Skin of body (tissue), 3 donors: ENCODE measurements at places on chromosomes 7 and 10. TPM values are rescaled to one million over a fixed set of nuclear protein-coding genes. Genes with fewer than 3 reads are reported as not detected.

Gene UNC5B
- 11.2 TPM for total RNA-seq

Gene CFAP46
- total RNA-seq, result 0.39 TPM

DNA sequence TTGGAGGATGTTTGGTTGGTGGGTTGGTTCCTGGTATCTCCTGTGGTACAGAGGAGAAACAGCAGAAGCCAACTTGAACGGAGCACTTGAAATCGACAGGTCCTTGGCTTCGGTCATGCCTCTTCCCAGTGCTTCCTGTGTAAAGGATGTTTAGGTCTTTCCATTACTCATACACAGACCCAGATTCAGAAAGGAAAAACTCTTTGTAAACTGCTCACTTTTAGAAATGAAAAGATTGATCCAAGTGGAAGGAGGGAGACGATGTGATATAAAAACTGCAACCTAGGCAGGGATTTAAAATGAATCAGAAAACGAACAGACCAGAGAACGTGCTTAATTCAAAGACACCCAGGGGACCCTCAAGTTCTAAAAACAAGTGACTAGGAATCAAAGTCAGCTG lies 338.4 kb downstream of the GALNT17 start:
- DNase-seq, result no peak

GRCh38 chr7:7422641-7423040 lies 113.0 kb downstream of the COL28A1 start:
- DNase-seq, result no peak

DNA sequence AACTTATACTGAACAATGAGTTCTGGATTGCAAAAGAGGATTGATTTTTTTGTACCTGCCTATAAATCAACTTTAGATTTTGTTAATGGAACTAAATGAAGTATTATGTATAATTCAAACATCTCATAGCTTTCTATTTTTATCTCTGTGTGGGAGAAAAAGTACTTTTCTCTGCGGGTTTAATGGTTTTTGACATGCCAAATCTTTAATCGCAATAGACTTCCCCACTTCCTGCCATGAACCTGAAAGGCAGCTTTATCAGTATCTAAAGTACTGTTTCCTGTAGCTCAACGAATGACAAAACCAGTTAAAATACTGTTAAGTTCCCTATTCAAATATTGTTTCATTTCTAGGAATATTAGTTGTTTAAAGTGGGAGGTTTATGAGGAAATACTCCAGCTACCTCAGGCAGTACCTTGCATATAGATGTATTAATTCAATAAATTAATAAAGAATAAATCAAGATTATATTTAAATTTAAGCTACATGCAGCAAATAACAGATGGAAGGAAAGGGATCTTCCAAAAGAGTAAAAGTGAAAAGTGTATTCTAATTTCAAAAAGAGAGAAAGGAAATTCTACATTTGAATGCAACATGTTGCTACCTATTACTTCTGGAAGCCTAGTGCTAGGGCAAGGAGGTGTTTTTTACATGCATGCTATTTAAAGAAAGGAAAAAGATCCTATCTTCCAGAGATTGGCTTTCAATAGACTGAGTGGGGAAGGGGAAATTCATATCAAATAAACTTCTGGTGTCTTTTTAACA lies 75.9 kb downstream of the SVOPL start:
- no peak for DNase-seq

DNA sequence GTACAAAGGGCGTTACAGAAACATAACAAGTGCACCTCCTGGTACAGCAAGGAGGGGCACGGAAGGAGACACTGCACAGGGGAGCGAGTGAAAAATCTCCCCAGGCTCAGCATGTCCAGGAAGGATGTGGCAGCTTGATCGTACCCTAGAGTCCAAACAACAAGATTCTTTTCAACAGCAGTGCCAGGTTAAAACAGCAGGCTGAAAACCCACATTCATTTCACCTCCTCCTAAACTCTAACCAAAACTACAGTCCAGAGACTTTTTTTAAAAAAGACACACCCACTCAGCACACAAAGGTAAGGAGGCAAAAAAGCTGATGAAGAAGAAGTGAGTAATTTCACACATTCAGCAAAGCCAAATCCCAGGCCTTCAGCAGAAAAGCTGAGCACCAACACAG lies 138.8 kb downstream of the SFMBT2 start:
- no peak for DNase-seq

DNA sequence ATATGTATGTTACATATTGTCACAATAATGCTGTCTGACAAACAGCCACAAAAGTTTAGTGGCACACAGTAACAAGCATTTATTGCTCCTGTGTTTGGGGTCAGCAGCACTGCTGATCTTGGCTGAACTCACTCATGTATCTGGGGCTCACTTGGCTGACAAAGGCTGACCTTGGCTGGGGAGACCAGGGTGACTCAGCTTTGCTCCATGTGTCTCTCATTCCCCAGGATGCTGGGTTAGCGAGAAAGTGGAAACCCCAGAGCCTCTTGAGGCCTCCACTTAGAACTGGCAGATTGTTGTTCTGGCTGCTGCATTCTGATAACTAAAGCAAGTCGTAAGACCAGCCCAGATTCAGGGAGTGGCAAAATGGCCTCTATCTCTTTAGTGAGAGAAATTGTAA lies 217.3 kb upstream of the HABP2 start:
- peak; percentile 73 for DNase-seq

- no peak for DNase-seq
Measured at GRCh38 chr10:109996225-109996624, 11.6 kb upstream of the ADD3 start.

DNA sequence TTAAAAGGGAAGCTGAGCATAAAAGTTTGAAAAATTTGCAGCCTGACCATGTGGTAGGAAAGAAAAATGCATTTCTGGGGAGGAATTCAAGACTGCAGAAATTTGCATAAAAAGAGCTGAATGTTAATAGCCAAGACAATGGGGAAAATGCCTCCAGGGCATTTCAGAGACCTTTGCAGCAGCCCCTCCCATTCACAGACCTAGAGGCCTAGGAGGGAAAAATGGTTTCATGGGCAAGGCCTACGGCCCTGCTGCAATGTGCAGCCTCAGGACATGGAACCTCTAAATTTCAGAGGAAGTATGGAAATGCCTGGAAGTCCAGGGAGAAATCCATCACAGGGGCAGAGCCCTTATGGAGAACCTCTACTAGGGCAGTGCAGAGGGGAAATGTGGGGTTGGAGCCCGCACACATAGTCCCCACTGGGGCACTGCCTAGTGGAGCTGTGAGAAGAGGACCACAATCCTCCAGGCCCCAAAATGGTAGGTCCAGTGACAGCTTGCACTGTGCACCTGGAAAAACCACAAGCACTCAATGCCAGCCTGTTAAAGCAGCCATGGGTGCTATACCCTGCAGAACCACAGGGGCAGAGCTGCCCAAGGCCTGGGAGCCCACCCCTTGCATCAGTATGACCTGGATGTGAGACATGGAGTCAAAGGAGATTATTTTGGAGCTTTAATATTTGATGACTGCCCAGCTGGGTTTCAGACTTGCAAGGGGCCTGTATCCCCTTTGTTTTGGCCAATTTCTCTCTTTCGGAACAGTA lies 243.8 kb downstream of the DNAJB9 start:
- no peak for DNase-seq

DNA sequence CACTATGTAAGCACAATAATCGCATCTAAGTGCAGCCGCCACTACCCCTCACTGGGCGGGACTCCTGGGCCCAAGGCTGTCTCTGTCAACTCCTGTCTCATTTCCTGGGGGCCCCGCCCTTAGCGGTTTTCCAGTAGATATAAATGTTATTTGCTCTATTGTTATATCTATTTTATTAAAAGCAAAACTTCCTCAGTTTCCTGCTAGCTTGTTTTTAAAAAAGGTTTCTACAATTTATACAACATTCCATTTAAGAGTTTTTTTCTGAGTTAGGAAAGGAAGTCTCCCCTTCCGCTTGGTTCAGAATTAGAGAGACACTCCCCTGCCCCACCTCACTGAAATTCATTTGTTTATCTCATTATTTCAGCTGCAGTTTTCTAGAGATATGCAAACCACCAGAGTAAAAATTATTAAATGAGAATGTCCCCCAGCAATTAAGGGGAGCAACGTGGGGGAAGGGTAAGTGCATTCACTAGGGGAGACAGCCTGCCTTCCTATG lies 82.7 kb downstream of the RAMP3 start:
- DNase-seq, result no peak

GRCh38 chr10:101143345-101143630 lies 12.2 kb downstream of the TLX1 start:
- DNase-seq, result no peak

DNA sequence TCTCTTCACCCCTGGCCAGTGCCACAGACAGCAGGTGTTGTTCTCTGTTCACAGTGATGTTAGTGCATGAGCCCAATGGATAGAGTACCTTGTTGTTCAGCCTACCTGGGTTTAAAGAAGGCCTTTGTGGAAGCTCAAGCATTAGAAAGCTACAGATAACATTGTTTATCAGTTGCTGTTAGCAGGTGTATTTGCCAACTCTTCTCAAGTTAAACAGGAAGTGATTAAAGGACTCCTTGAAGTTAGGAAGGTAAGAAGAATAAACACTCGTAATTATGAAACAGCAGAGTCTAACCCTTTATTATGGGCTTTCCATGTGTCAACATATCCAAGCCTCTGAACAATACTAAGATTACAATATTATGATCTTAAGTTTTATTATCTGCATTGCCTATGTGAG lies 25.9 kb downstream of the RGR start:
- DNase-seq, result no peak

- DNase-seq, result no peak
Measured at GRCh38 chr7:13742126-13742525, 247.3 kb downstream of the ETV1 start.

GRCh38 chr7:86991771-86992191 lies 67.7 kb downstream of the ELAPOR2 start:
- no peak for DNase-seq
